ENCODE measurements at places on chromosomes 6 and 20.

DNA sequence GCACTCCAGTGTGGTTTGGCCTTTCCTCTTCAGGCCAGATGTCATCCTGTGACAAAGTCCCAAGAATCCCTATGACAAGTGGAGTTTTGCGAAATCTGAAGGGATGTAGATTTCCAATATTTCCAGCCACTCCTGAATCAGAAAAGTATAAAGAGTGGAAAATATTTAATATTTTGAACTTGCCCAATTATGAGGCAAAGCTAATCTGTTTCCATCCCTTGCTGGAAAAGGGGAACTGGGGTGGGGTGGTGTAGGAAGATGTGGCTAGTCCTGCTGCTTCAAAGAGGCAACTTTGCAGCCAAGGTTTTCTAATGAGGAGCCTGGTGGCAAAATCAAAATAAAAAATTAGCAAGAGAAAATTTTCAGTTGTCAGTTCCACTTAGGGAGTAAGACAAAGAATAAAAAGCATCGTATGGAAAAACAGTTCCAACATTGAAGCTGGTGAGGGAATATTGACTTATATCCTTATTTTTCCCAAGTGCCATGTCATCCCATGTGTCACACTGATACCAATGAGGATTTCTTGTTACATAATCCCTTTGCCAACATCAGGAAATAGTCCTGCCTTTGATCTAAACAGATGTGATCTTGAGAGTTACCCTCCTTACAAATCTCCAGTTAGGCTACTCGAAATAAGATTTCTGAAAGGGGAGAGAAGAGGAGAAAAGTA lies 480.0 kb upstream of the JARID2 start:
- DNase-seq: no peak

DNA sequence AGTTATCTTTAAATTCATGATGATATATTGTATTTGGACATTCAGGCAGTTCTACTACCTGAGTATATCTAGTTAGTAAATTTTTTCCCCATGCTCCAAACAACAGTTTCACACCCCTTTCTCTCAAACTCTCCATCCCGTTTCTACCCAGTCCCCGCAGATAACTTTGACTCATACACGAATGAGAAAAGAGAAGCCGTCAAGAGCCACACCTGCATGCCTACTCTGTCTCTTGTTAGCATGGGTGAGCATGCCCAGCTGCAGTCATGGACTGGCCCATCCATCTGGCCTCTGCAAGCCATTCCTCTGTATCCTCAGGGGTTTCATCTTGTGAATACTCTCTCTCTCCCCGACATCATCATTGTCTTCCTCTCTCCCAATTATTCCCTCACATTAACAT lies 41.5 kb downstream of the MYB start:
- no peak for DNase-seq

GRCh38 chr6:170117111-170117972 lies 173.5 kb downstream of the DLL1 start:
- no peak for DNase-seq

- no peak for DNase-seq
Measured at GRCh38 chr20:21019468-21019813, 86.7 kb downstream of the LINC00237 start.

DNA sequence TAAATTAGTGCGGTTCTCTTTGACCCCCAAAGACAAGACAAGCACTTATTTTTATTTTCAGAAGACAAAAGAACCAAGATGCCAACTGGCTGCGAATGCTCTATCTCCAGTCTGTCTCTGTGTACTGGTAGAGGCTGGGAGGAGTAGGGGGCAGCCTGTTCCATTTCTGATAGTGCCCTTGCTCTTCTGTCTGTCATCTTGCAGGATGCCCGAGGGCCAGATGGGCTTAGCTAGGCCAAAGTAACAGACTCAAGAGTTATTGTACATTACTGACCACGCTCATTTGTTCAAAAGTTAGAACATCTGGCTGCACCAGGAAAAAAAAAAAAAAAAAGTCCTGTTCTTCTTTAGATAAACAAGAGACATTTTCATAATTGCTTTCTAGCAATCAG lies 198.1 kb upstream of the UST start:
- no peak for DNase-seq

- peak; percentile 74 for DNase-seq
Measured at GRCh38 chr20:11372876-11373790, 544.6 kb upstream of the BTBD3 start.

Data from GM12865 (cell line).